ENCODE measurements at places on chromosomes 5 and 9.

DNA sequence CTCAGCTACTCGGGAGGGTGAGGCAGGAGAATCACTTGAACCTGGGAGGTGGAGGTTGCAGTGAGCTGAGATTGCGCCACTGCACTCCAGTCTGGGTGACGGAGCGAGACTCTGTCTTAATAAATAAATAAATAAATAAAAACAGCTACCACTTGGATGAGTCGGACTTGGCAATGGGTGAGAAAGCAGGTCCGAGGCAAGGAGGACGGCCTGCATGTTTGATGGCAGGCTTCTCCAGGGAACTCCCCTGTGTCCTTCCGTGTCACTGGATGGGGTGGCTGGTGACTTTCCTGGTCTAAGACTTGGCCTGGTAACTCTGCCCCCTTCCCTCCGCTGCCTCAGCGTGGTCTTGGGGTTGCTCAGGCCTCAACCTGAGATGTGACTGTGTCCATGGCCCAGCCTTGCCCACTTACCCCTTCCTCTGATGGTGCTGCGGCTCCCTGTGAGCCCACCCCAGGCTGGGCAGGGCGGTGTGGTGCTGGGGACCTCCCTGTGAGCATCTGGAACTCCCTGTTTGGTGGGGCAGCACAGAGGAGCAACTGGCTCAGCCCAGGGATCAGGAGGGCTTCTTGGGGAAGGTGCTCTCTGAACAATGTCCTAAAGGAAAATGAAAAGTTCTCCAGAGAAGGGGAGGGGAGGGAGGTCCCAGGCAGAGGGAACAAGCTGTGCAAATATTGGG is 62.5 kb upstream of the PSD2 start:
- DNase-seq = no peak

- DNase-seq = no peak
These were observed 173.0 kb downstream of the PCSK1 start for GRCh38 chr5:96260009-96260408.

- no peak for DNase-seq
These were observed 1.6 kb downstream of the HTR1A start for GRCh38 chr5:63960646-63961045.

GRCh38 chr9:130198501-130199179 is 26.4 kb downstream of the NCS1 start:
- no peak for DNase-seq

- no peak for DNase-seq
These were observed 52.6 kb upstream of the SH3PXD2B start for GRCh38 chr5:172506921-172507320.

- DNase-seq = no peak
These were observed 558.6 kb upstream of the SEMA6A start for GRCh38 chr5:117133198-117133597.

DNA sequence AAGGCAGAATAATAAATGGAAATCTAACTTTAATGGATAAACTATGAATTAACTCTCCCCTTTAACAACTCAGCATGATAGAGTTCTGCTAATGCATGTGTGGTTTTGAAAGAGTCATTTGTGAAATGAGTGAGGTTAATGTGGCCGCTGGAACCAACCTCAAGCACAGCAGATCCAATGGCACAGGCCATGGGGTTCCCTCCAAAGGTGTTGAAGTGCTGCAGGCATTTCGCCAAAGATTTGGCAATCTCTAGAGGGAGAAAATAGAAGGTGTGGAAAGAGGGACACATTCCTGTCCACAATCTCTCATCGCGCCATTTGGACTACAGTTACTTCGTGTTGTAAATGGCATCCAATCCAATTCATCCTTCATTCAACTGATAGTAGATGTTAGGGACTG is 35.0 kb downstream of the AGXT2 start:
- DNase-seq = no peak

- no peak for DNase-seq
These were observed 48.8 kb downstream of the LNPEP start for GRCh38 chr5:96984506-96985192.

DNA sequence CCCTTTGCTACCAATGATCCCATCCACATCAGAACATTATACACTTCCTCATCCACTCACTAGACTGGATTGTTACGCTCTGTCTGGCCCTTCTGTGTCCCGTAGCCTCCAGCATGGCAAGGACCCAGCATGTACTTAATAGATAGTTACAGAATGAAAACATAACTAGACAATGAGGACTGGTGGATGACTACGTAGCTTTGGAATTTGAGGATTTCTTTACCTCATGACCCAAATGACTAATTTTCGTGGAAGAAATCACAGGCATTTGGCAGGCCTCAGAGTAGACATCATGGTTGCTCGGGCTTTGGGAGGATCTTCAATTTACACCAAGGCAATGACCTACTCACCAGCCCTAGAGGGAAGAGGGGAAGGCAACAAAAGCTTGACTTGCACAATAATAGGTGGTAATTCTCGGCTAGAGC is 299.8 kb downstream of the TLE1 start:
- no peak for DNase-seq

- no peak for DNase-seq
These were observed 10.0 kb downstream of the CEMIP2 start for GRCh38 chr9:71758277-71758676.

- DNase-seq = no peak
These were observed 30.6 kb downstream of the STX17 start for GRCh38 chr9:99936947-99937587.

- DNase-seq = no peak
These were observed 37.6 kb upstream of the RAI14 start for GRCh38 chr5:34618371-34619065.
